ENCODE measurements at places on chromosomes 12 and 14. TPM values are rescaled to one million over a fixed set of nuclear protein-coding genes. Genes with fewer than 3 reads are reported as not detected.

DNA sequence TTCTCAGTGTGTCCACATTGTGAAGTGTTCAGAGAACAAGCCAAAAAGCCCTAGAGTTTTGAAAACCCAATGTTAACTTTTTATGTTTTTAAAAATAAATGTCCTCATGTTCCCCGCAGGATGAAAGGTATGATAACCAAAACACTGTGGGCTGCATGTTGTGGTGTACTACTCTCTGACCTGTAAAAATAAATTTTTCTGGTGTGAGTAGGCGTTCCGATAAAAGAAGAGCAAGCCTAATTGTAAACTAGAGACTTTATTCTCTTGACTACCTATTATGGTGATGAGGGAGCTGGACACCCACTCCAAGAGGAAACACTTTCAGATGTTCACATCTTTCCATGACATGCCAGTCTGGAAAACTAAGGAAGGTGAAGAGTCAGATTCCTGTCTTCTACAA lies 18.2 kb downstream of the PTGER2 start:
- no peak for DNase-seq

- DNase-seq: no peak
Measured at GRCh38 chr12:67077617-67078016, 191.5 kb upstream of the CAND1 start.

The C12orf75 gene
- polyA plus RNA-seq: 3.1 TPM

DNA sequence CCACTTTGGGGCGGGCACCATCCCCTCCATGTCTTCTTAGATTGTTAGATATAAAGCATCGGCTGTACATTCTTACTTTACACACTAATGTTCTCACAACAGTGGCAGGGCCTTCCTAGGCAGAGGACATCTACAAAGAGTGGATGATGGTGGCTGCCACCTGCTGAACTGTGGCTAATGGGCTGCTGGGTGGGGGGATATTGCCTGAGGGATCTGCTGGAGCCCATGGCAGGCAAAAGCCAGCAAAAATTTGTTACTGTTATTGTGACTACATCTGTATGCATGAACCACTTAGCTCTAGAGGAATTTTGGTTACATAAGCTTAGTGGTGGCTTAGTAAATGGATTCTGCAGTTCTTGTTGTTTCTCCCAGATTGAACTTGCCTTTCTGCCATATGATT lies 52.6 kb downstream of the DIP2B start:
- no peak for DNase-seq

The OR6C2 gene
- polyA plus RNA-seq: not detected

DNA sequence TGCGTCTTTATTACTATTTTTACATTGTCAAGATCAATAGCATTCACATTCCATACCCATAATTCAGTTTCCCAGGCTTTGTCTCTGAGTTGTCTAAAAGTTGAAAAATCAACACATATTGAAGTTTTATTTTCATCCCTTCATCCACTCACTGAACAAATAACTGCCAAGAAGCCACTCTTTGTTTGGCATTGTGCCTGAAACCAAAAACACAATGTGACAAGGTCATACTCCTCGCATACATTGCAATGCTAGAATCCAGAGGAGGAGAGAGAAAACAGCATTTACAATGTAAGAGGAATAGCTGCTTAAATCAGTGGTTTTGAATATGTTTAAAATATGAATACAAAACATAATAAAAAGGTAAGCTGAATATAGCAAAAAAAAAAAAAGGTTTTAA lies 71.8 kb downstream of the CCDC60 start:
- DNase-seq: no peak

The TBC1D30 gene
- 1.2 TPM for polyA plus RNA-seq

DNA sequence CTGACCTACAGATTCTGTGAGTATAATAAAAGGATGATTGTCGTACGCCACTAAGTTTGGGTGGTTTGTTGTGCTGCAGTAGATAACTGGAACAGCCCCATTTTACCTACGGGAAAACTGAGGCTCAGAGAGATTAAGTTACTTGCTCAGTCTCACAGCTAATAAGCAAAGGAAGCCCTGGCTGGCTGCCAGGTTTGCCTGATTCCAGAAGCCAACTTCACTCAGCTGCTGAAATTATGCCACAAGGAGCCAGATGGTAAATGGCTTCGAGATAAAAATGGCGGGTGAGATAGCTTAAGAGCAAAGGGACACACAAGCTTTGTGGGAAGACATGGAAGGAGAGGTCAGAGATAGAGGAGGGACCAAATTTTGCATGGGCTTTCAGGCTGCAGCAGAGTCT lies 191.5 kb upstream of the NOS1 start:
- no peak for DNase-seq

- no peak for DNase-seq
Measured at GRCh38 chr12:104510873-104511440, 54.2 kb downstream of the CHST11 start.

DNA sequence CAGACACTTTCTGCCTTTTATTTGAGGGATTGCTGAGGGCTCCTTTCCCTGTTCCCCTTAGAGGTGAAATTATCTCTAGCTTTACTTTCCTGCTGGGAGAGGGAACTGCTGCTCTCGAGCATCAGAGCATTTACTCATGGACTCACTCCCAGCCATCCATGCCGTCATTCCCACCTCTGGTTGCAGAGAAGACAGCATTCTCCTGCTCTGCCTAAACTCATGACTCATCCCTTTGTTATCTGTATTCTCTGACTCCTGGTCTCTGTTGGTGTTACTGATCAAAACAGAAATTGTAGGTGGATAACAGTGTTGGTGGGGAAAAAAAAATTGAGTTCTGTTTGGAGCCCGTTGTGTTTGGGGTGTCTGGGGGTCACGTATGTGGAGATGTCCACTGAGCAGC lies 159.3 kb downstream of the TTC8 start:
- no peak for DNase-seq

The DAO gene
- polyA plus RNA-seq: not detected

The RASSF8 gene
- polyA plus RNA-seq: 5.7 TPM

GRCh38 chr12:72974954-72975555 lies 702.9 kb downstream of the TRHDE start:
- no peak for DNase-seq

DNA sequence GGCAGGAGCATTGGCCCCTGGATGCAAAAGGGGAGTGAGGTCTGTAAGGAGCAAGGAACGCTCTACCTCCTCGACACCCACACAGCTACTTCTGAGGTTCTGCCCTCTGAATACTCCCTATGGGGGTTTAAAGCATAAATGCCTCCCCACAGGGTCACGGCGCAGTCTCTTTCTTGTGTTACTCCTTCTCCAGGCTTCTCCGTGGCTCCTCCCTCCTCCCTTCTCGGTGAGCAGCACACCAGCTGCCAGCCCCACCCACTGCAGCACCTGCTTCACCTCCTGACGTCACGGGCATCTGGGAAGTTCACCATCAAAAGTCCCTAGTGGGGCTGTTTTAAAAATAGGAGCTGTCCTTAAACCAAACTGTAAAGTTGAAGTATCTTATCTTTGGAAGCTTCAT lies 67.3 kb downstream of the SPTB start:
- DNase-seq: no peak

- DNase-seq: no peak
Measured at GRCh38 chr12:120055231-120056000, 61.1 kb downstream of the RAB35 start.

- no peak for DNase-seq
Measured at GRCh38 chr14:55336162-55336561, 64.9 kb downstream of the FBXO34 start.

The CKB gene
- polyA plus RNA-seq: 1,062 TPM

DNA sequence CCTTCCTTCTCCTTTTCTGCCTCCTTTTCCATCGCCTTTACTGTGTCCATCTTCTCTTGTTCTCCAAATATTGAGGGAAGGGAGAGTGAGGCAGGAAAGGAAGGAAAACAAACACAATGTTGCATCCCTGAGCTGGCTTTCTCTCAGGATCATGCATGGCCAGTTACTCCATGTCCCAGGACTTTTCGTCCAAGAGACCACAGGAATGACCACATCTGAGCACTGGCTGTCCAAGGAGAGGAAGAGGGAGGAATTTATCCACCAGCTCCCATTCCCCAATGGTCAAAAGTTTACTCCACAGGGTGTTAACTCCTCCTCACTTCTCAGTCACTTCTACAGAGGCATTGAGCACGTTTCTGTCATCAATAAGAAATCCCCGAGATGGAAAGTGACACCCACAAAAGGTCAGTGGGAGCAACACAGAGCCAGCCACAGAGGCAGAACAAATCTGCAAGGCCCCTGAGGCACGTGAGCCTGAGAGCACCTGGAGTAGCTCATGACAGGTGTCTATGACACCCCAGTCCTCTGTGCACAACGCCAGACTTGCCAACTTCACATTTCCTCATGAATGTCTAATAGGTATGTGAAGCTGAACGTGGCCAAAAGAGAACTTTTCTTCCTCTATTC lies 177.3 kb upstream of the NUDT4 start:
- DNase-seq: no peak

- no peak for DNase-seq
Measured at GRCh38 chr12:131176266-131176665, 222.6 kb downstream of the ADGRD1 start.
